GM12878 (cell line): ENCODE measurements at places on chromosomes 7 and 10. TPM values are rescaled to one million over a fixed set of nuclear protein-coding genes. Genes with fewer than 3 reads are reported as not detected.

KLF14 gene
- polyA plus RNA-seq: not detected in 2 replicates

MSS51 gene
- polyA plus RNA-seq: 0.06 and 0.25 TPM in 2 replicates

MRPS17 gene
- 58.1 and 62.8 TPM in 2 replicates for polyA plus RNA-seq

CPVL gene
- polyA plus RNA-seq: not detected in 2 replicates

GPR22 gene
- polyA plus RNA-seq: 0.43 and 0.50 TPM in 2 replicates

CLCN1 gene
- 0.30 TPM in 1 of 2 replicates, not detected in the other for polyA plus RNA-seq

SFRP5 gene
- polyA plus RNA-seq: not detected in 2 replicates

CALD1 gene
- 0.40 and 1.0 TPM in 2 replicates for polyA plus RNA-seq

VPS41 gene
- 49.9 and 57.1 TPM in 2 replicates for polyA plus RNA-seq

DNA sequence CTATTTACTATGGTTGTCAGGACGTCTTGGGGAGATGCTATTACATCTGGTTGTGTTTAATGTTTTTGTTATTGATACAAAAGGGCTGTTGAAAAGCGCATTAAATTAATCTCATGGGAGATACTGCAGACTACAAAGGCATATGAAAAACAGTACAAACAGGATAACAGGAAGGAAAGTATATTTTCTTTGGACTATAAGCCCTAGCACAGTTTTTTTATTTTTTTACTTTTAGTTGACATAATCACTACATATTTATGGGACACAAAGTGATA lies 341.3 kb downstream of the ARL4A start:
- no peaks in the 10 kb centered on the region for H3K27me3 ChIP-seq
- no peaks in the 10 kb centered on the region for H3K4me1 ChIP-seq
- no peak for DNase-seq
- no peaks in the 10 kb centered on the region for H3K36me3 ChIP-seq
- H3K27ac ChIP-seq: no peak overlapping the region

GRCh38 chr10:15426558-15426957 lies 55.5 kb upstream of the FAM171A1 start:
- no peaks in the 10 kb centered on the region for H3K36me3 ChIP-seq
- H3K4me1 ChIP-seq: no peaks in the 10 kb centered on the region
- no peak overlapping the region for H3K4me3 ChIP-seq
- DNase-seq: no peak

DNA sequence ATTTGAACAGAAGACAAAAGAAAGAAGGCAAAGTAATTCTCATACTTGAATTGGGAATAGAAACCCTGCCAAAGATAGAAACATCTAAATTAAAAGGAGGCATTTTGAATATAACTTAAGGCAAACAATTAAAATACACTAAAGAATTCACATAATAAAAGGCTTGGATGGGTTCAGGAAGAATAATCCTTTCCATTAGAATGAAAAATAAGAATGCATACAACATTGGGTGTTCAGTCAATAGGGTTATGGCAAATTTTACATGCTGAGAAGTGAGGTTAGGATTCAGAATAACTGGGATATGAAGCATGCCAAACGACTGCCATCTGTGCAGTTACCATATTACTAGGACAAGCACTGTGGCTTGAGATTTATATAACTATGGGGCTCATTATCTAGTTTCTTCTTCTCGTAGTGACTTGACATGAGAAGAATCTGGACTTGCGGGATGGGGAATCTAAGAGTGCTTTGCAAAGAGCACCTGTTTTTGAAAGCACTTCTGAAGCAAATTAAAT lies 326.5 kb downstream of the THSD7A start:
- no peaks in the 10 kb centered on the region for H3K36me3 ChIP-seq
- no peaks in the 10 kb centered on the region for H3K4me1 ChIP-seq
- no peak overlapping the region for H3K4me3 ChIP-seq
- DNase-seq: no peak
- H3K27me3 ChIP-seq: no peaks in the 10 kb centered on the region

GRCh38 chr7:17448479-17449423 lies 150.3 kb downstream of the AHR start:
- H3K36me3 ChIP-seq: no peaks in the 10 kb centered on the region
- H3K27me3 ChIP-seq: no peaks in the 10 kb centered on the region
- H3K4me3 ChIP-seq: no peak overlapping the region
- no peak for DNase-seq
- H3K4me1 ChIP-seq: no peaks in the 10 kb centered on the region

- no peaks in the 10 kb centered on the region for H3K36me3 ChIP-seq
- no peak overlapping the region for H3K27ac ChIP-seq
- no peaks in the 10 kb centered on the region for H3K27me3 ChIP-seq
- no peak for DNase-seq
These were observed 11.4 kb downstream of the AKR1C3 start for GRCh38 chr10:5105626-5106025.

GRCh38 chr7:141754939-141755338 lies 9.0 kb upstream of the TAS2R3 start:
- no peak overlapping the region for H3K27ac ChIP-seq
- H3K36me3 ChIP-seq: peaks cover 4% of the 10 kb centered on the region
- no peaks in the 10 kb centered on the region for H3K4me1 ChIP-seq
- no peaks in the 10 kb centered on the region for H3K27me3 ChIP-seq

GRCh38 chr10:29482591-29483431 lies 152.0 kb downstream of the SVIL start:
- H3K4me1 ChIP-seq: no peaks in the 10 kb centered on the region
- no peaks in the 10 kb centered on the region for H3K27me3 ChIP-seq
- no peaks in the 10 kb centered on the region for H3K36me3 ChIP-seq
- DNase-seq: no peak
- no peak overlapping the region for H3K27ac ChIP-seq
- no peak overlapping the region for H3K4me3 ChIP-seq

GRCh38 chr7:116591202-116592040 lies 66.6 kb downstream of the CAV1 start:
- peaks cover 12% of the 10 kb centered on the region for H3K4me1 ChIP-seq
- peaks cover 2% of the 10 kb centered on the region for H3K27me3 ChIP-seq
- DNase-seq: no peak
- no peaks in the 10 kb centered on the region for H3K36me3 ChIP-seq
- H3K4me3 ChIP-seq: no peak overlapping the region
- no peak overlapping the region for H3K27ac ChIP-seq

DNA sequence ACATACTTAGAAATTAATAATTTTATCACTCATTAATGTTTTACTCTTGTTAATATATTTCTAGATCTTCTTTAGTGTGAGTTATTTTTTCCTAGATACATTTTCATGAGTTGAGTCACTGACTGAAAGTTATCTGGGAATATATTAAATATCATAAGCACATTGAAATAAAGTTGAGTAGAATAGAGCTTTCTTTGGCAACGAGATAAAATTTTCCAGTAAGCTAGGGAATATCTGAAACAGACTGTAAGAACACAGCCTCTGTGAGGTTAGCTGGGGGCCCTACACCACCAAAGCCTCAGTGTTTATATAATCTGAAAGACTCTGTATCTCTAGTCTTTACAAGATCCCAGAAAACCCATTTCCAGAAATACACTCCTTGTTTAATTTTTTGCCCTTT lies 347.8 kb upstream of the PLXDC2 start:
- no peaks in the 10 kb centered on the region for H3K27me3 ChIP-seq
- DNase-seq: no peak
- H3K4me3 ChIP-seq: no peak overlapping the region
- H3K36me3 ChIP-seq: no peaks in the 10 kb centered on the region
- H3K4me1 ChIP-seq: no peaks in the 10 kb centered on the region
- no peak overlapping the region for H3K27ac ChIP-seq

GRCh38 chr10:109450702-109451101 lies 472.6 kb downstream of the XPNPEP1 start:
- H3K36me3 ChIP-seq: no peaks in the 10 kb centered on the region
- H3K27me3 ChIP-seq: no peaks in the 10 kb centered on the region
- no peak for DNase-seq
- H3K4me1 ChIP-seq: no peaks in the 10 kb centered on the region
- H3K4me3 ChIP-seq: no peak overlapping the region

- H3K36me3 ChIP-seq: no peaks in the 10 kb centered on the region
- DNase-seq: no peak
- no peak overlapping the region for H3K27ac ChIP-seq
- no peak overlapping the region for H3K4me3 ChIP-seq
- H3K27me3 ChIP-seq: no peaks in the 10 kb centered on the region
- no peaks in the 10 kb centered on the region for H3K4me1 ChIP-seq
These were observed 198.0 kb downstream of the CAMK1D start for GRCh38 chr10:12547301-12547771.

DNA sequence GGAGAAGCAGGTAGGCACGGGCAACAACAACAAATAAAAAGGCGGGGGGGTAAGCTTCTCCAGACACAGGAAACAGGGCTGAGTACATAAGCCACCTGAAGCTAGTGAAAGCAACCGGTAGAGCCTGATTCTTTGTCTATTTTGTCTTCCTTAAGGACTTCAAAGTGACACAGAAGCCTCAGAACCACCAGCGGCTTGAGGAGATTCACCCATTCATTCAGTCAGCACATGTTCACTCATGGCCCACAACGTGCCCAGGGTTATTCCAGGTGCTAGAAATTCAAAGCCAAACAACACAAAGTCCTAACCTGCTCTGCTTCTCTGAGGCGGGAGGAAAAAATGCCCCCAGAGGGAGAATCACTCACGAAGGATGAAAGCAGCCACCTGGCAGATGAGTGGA lies 69.3 kb upstream of the C7orf33 start:
- no peaks in the 10 kb centered on the region for H3K4me1 ChIP-seq
- no peaks in the 10 kb centered on the region for H3K36me3 ChIP-seq
- no peaks in the 10 kb centered on the region; the same call in 1 of the 2 replicates for H3K27me3 ChIP-seq
- no peak overlapping the region for H3K27ac ChIP-seq
- no peak overlapping the region for H3K4me3 ChIP-seq

GRCh38 chr7:2274666-2275065 lies 32.6 kb downstream of the NUDT1 start:
- no peak overlapping the region for H3K4me3 ChIP-seq
- H3K36me3 ChIP-seq: peaks cover 41% of the 10 kb centered on the region
- H3K27me3 ChIP-seq: no peaks in the 10 kb centered on the region
- H3K27ac ChIP-seq: no peak overlapping the region
- H3K4me1 ChIP-seq: no peaks in the 10 kb centered on the region
